Cortex of kidney (tissue), 1 donor: ENCODE measurements at places on chromosomes 4 and X.

GRCh38 chrX:118484216-118484903, 11.3 kb upstream of the DOCK11 start:
- no peak for DNase-seq

- DNase-seq = no peak
Observed at GRCh38 chr4:139131209-139131870, 45.7 kb downstream of the ELF2 start.

- DNase-seq = no peak
Observed at GRCh38 chr4:104616401-104616820, 121.7 kb upstream of the CXXC4 start.

DNA sequence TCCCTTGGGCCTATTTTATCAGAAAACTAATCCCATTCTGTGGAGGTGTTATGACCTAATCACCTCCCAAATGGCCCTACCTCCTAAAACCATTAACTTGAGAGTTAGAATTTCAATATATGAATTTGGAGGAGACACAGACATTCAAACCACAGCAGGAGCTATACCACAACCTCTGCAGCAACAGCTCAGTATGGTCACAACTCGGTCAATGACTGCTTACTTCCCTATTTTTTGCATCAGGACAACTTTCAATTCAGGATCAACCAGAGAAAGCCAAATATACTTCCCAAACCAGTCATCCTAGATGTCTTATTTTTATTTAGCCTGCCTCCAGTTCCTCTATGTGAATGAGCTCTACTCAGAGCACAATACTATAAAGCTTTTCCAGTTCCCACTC, 11.3 kb upstream of the SMARCA5 start:
- DNase-seq = no peak

DNA sequence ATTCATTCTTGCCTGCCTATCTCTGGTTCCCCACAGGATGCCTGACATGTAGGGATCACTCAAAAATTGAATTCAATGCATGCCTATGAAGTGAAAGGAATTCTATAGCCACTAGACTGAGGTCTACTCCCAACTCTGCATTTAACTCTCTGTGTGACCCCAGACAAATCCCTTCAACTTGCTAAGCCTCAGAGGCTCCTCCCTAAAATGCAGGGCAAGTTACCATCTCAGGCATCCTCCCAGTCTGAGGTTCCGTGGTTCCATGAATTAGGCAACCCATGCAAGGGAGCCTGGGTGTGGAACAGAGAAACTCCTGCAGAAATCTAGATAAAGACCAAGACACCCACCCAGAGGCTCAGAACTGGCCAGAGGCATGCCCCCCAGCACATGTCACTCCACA, 6.6 kb downstream of the SRPX start:
- no peak for DNase-seq

DNA sequence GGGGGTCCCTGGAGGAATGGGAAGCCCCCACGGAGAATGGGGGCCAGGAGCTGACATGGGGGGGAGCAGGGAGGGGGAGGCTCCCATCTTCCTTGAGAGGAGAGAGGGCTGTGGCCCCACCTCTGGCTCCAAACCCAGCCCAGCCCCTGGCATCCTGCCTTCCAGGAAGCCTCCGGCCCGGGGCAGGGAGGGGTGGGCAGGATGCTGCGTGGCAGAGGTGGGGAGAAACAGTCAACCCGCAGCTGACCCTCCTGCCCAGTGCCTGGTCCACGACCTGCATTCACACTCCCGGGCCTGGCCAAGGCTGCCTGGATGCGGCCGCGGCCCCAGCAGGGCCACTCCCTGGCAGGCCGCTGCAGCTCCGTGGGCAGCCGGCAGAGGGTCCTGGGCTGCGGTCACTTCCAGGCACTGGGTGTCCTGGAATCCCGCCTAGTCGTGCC, 39.0 kb downstream of the CPLX1 start:
- no peak for DNase-seq

DNA sequence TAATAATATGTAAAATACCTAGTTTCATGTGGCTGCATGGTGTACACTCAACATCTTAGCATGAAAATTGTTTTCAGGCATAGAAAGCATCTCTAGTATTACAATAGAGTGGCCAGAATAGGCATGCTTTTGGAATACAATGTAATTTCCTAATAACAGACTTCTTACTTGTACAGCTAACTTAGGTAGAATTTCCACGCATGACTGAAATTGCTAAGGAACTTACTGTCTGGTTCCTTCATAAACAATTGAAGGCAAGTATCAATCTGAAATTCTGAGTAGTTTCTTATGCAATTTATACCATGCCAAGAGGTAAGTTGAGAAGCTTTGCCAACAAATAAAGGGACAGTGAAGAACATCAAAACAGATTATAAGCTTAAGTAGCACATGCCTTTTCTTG, 26.7 kb downstream of the SULT1E1 start:
- no peak for DNase-seq
